T-helper 2 cell (primary cell): ENCODE measurements at places on chromosomes 3 and 15.

GRCh38 chr15:36886191-36886590 is 214.2 kb downstream of the MEIS2 start:
- no peak for DNase-seq

DNA sequence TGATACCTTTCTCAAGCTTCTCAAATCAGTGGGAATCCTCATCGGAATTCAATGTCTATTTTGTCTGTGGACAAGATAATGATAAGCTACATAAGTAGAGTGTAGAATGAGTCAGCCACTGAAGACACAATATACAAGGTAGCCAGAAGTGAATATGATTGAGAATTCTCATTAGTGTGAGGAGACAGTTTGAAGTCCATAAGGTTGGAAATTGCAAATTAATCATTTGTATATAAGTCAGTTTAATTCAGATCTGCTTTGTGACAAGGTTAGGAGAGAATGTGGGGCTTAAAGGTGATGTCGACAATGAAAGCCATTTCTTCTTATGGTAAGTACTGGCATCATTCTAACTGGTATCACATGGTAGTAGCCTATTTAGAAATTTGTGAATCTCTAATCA is 4.2 kb downstream of the ARPP21 start:
- no peak for DNase-seq

GRCh38 chr15:60937278-60937677 is 291.8 kb downstream of the RORA start:
- DNase-seq: no peak

DNA sequence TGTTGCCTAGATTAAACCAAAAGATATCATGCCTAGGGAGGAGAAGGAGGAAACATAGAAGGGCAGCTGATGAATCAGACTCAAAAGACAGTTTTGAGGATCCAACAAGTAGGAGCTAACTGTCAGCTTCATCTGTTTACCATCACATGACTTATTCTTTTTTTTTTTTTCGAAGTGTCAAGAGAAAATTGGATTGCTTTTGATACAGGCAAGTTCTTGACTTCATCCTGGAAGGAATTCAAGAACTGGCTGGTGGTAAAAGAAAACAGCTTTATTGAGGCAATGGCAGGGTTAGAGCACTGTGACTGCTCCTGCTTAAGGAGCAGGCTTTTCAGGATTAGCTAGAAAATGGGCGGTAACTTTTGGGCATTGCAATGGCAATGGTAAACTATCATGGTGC is 227.5 kb upstream of the KCNMB2 start:
- DNase-seq: no peak

GRCh38 chr3:100076731-100077529 is 37.4 kb downstream of the FILIP1L start:
- DNase-seq: no peak

GRCh38 chr3:190024912-190025311 is 95.8 kb downstream of the P3H2 start:
- DNase-seq: no peak
